ENCODE measurements at places on chromosomes 6 and 20.

- no peak for DNase-seq
These were observed 120.6 kb downstream of the PDE7B start for GRCh38 chr6:135972150-135972549.

DNA sequence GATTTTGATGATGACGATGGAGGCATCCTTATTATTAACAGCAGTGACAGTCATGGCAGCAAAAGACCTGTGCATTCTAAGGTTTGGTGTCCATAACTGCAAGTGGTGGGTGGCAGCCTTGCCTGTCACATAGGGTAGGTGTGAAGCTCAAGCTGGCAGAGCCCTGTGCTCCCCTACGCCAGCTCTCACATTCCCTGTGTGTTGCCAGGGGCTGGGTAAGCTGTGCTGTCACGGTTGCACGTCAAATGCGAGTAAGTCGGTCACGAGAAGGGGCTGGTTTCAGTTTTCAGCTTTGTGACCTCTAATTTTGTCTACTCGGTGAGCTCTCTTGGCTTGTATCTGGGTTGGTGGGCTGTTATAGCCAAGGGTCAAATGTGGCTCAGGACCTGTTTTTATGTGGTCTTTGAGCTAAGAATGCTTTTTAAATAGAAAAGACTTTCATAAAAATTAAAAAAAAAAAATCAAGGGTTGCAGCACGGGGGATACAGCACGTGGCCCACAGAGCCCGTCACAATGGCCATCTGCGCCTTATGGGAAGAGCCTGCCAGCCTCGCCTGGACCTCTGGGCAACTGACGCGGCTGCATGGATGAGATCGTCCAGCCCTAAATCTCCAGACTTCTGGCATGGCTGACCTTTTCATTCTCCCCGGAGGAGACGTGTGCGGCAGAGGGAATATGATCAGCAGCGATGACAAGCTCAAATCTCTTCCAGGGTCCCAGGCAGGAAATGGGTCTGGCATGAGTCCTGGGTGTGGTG, 148.5 kb downstream of the PHACTR3 start:
- DNase-seq, result no peak

DNA sequence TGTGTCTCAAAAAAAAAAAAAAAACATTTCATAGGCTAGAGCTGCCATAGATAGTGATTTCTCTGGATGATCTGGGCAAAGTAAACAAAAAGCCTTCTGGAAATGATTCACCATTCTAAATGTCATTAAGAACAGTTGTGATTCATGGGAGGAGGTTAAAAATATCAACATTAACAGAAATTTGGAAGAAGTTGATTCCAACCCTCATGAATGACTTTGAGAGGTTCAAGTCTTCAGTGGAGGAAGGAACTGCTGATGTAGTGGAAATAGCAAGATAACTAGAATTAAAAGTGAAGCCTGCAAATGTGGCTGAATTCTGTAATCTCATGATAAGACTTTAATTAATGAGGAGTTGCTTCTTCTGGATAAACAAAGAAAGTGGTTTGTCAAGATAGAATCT, 26.8 kb upstream of the MMP24 start:
- DNase-seq, result peak; percentile 43

GRCh38 chr6:73985891-73986290, 289.9 kb downstream of the CD109 start:
- peak; percentile 23 for DNase-seq

DNA sequence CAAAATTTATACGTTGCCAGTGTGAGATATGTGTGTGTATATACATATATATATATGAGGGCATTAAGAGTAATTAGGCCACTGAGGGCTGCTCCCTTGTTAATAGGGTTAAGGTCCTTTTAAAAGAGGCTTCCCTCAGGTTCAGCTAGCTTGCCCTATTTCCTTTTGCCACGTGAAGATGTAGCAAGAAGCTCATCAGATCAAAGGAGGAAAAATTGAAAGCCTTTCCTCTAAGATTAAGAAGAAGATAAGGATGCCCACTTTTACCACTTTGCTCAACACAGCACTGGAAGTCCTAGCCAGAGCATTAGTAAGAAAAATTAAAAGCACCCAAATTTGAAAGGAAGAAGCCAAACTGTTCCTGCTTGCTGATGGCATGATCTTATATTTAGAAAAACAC, 33.2 kb upstream of the ISM1 start:
- no peak for DNase-seq

DNA sequence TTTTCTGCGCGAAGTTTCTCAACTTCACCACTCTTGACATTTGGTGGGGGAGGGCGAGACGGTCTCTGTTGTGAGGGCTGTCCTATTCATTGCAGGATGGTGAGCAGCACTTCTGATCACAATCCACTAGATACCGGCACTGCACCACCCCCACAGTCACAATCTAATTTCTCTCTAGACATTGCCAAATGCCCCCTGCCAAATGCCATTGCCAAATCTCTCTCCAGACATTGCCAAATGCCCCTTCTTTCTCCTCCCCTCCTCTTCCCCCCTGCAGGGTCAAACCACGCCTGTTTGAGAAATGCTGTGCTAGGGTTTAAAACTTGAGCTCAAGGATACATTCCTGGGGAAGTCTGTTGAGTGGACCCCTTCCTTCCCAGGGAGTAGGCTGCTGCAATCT, 603.5 kb upstream of the CDH4 start:
- no peak for DNase-seq

DNA sequence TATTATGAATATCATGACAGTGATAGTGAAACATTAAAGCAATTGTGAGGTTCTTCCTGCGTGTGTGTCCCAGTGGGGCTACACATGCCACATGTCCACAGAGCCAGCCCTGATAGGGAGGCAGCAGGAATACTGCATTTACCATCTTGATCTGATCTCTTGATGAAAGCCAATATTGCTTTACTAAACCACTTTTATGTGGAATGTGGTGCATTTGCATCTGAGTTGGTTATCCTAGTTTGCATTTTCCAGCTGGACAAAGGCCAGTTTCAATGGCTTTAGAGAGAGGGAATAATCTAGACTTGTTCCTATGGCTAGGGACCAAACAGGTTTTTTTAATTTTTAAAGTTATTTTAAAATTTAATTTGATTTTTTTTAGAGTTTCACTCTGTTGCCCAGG, 216.3 kb upstream of the FERMT1 start:
- no peak for DNase-seq

DNA sequence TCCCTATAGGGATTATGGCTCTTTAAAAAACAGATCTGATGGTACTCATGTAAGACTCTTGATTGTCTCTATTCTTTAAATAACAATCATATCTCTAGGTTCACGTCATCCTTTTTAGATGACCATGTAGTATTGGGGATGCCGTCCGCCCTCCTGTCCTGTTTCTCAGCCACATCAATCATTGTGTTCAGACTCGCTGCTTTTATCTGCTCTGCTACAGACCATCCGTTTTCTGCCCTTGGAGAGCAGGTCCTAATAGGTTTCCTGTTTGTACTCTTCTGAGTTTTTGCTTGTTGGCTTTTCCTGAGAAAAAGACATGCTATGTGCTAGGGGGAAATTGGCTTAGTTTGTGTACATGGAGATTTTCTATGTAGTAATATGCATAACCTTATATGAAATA, 76.8 kb downstream of the SASH1 start:
- no peak for DNase-seq

GRCh38 chr20:10951904-10952303, 278.1 kb upstream of the JAG1 start:
- DNase-seq, result no peak

DNA sequence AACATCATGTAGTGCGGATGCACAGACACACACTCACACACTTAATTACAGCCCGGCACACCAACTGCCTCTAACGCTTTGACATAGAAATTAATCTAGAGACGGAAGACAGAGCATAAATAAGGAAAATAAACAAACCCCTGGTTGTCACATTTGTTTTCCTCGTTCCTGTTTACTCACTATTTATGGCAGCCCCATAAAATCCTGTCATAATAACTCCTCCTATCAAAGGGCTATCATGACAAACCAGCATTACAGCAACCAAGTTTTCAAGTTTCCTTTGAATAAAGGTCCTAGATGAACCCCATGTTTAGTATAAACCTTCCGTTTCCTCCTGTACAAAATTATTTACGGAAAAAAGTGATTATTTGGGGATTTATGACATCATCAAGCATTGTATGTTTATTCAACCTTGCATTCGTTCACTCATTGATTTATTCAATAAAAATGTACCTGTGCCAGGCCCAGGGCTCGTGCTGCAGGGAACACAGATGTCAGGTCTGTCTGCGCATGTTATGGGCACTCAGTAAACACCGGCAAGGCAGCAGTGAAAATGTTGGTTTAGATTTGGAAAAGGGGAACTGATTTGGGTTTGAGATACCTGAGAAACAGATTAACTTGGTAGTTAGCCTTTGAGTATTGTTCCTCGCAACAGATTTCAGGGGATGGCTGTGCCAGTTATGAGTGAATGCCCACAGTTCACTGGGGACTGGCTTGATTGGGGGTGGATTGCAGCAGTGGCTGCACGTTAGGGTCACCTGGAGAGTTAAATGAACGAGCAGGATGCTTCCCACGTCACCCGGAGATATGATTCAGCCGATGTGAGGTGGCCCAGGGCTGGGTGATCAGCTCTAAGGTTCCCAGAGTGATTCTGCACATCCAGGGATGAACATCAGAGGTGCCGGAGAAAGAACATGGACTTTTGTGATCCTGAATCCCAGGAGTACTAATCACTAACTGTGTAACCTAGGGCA, 295.3 kb upstream of the FOXQ1 start:
- no peak for DNase-seq

DNA sequence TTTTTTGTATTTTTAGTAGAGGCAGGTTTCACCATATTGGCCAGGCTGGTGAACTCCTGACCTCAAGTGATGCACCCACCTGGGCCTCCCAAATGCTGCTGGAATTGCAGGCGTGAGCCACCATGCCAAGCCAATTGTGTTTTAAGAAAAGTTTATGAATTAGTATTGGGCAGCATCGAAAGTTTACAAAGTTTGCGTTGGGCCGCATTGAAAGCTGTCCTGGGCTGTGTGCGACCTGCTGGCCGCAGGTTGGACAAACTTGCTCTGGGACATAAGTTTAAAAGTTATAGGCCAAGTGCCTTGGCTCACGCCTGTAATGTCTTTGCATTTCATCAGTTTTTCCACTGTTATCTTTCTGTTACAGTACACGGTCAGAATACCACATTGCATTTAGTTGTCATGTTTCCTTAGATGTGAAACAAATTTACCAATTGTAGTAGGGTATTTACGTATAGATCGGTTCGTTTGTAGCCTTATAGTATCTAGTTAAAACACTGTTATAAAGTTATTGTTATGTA, 39.5 kb downstream of the ASXL1 start:
- no peak for DNase-seq

DNA sequence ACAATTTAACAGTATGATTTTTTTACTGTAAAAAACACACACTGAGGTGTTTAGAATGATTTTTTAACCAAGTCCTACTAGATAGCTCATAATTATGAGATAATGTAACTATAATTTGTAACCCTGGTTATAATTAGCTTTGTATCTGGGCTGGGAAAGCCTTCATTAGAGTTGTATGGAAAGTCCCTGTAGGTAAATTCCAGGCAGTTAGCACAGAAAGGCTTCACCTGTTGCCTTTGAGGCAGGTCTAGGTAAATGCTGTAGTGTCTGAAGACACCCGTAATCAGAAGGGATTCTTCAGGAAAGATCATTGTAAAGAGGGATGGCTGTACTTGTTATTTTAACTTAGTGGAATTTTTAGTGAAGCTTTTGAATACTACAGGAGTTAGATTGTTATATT, 1.9 kb downstream of the TMEM200A start:
- DNase-seq, result no peak

DNA sequence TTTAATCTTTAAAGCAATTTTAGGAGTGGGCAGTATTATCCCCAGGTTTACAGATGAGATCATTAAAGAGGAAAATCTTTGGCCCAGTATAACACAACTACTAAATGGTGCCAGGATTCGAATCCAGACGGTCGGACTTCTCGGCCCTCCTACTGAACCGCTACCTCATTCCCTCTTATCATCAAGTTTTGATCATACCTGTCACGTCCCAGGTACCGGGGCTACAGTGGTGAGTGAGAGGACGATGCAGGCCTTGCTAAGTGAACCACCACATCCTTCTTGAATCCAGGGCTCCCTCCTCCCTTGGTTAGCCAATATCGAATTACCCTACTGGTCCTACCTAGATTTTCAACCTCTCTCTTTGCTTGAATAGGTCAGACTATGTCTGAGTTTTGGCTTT, 78.1 kb upstream of the PBOV1 start:
- DNase-seq, result no peak

- peak; percentile 13 for DNase-seq
These were observed 40.4 kb upstream of the PRELID3B start for GRCh38 chr20:59082981-59083380.

GRCh38 chr6:30091577-30092381, 16.2 kb upstream of the RNF39 start:
- peak; percentile 64 for DNase-seq

- no peak for DNase-seq
These were observed 262.8 kb upstream of the HS3ST5 start for GRCh38 chr6:114605656-114606055.

- DNase-seq, result no peak
These were observed 50.3 kb upstream of the NAA20 start for GRCh38 chr20:19966840-19967239.

DNA sequence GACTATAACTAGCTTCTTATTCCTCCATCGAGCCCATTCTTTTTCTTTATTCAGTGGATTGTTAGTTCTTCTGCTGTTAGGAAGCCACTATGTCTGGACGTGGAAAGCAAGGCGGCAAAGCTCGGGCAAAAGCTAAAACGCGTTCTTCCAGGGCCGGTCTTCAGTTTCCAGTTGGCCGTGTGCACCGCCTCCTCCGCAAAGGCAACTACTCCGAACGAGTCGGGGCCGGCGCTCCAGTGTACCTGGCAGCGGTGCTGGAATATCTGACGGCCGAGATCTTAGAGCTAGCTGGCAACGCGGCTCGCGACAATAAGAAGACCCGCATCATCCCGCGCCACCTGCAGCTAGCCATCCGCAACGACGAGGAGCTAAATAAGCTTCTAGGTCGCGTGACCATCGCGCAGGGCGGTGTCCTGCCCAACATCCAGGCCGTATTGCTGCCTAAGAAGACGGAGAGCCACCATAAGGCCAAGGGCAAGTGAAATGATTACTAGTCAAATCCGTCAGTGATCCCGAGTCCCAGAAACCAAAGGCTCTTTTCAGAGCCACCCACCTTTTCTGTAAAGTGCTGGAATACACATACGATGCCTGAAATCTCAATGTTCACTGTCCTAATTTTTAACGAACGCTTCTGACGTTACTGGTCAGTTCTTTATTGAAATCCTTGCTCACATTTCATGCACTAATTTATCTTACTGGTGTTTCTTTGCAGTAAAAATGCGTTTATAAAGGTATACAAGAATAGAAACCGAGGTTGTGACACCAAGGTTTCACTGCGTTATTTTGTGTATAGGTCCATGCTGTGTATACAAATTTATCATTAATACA, 129.9 kb downstream of the HFE start:
- no peak for DNase-seq
